ENCODE measurements at places on chromosomes 1 and 21. TPM values are rescaled to one million over a fixed set of nuclear protein-coding genes. Genes with fewer than 3 reads are reported as not detected.

KLF18 gene
- total RNA-seq = not detected

- DNase-seq = no peak
- H3K27me3 ChIP-seq = no peaks in the 10 kb centered on the region
- no peak overlapping the region for H3K4me3 ChIP-seq
- no peak overlapping the region for H3K27ac ChIP-seq
Measured at GRCh38 chr1:246398126-246398813, 108.8 kb downstream of the SMYD3 start.

PPIAL4G gene
- total RNA-seq = not detected

AMY1C gene
- not detected for total RNA-seq

NCMAP gene
- not detected for total RNA-seq

DNA sequence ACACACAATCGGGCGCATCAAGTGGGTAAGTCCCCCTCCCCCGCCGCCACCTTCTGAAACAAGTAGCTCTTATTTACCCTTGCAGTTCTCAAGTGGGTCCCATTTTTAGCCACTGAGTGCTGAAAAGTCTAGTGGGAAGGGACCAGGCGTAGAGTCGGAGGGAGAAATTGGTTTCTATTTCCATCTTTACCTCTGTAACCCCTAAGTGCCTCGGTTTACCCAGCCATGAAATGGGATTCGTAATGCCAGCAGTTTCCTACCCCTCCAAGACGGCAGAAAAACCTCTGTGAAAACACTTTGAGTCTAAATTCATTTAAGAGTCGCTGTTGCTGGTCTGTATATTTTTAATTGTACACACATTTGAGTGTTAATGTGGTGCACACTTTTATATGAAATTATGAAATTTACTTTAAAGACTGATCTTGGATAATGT, 928 bp downstream of the TLCD4 start:
- H3K4me1 ChIP-seq = peaks cover 5% of the 10 kb centered on the region
- H3K27me3 ChIP-seq = peaks cover 45% of the 10 kb centered on the region
- DNase-seq = no peak
- H3K27ac ChIP-seq = no peak overlapping the region

DNA sequence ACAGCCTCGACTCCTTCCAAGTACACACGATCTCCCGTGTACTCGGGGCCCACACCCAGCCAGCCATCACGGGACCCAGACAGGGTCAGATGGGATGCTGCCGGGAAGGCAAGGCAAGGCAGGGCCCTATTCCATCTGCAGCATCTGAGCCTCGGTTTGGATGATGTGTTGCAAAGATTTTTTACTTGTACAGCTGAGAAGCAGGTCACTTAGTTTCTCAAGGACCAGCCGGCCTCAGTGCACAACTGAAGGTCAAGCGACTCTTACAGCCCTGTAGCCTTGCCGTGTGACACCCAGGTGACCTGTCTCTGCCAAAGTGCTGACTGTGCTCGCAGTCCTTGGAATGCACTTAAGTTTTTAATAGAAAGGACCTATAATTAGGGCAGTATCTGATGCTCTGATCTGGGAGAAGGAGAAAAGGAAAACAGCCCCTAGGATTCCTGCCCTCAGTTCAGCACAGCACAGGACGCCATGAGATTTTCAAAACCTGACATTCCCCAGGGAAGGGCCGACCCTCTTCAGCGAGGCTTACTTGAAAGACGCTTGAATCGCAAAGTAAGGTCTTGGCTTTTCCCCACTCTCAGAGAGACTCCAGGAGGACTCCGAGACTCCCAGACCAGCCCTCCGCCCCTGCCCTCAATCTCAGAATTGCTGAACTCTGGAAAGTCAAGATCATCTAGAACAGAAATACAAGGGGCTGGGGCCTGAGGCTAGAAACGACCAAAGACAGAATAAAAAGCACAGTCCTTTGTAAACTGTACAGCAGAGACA, 1.3 kb downstream of the GPR157 start:
- no peak for DNase-seq
- H3K27me3 ChIP-seq = peaks cover 12% of the 10 kb centered on the region
- H3K27ac ChIP-seq = peak overlapping the region; percentile 52
- H3K36me3 ChIP-seq = no peaks in the 10 kb centered on the region
- H3K4me3 ChIP-seq = peak overlapping the region; percentile 83
- H3K4me1 ChIP-seq = peaks cover 29% of the 10 kb centered on the region

DNA sequence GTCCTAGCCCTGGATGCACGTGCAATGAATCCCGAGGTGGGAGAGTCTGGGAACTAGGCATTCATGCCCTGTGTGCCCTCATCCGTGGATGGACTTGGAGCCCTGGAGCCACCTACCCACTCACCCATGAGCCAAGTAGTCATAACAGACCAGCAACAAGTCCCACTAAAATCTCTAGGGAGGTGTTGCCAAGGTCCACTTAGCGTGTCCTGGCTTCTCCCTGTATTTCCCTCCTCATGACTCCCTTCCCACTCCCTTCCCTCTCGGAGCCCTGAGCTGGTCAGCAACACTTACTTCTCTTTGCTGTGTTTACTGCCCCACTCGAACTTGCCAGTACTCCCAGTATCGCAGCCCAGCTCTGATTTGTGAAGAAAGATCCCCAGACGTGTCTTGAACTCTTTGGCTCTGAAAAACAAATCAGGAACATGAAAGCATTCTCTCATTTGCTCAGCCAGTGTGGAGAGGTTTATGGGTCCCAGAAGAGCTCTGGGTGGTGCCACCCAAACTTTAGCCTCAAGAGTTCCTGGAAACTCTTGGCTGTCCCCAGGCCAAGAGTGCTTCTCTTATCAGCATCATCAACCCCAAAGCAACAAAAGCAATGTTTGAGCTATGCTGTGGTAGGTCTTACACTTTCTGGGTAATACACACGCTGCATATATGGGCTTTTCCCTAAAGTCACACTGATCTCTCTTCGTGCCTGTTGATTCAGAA, 1.1 kb downstream of the RGS16 start:
- DNase-seq = peak; percentile 40
- peaks cover 39% of the 10 kb centered on the region for H3K4me1 ChIP-seq
- peaks cover 8% of the 10 kb centered on the region for H3K36me3 ChIP-seq
- no peak overlapping the region for H3K27ac ChIP-seq
- H3K4me3 ChIP-seq = no peak overlapping the region
- peaks cover 1% of the 10 kb centered on the region for H3K27me3 ChIP-seq

MX2 gene
- total RNA-seq = 8.2 TPM

DNA sequence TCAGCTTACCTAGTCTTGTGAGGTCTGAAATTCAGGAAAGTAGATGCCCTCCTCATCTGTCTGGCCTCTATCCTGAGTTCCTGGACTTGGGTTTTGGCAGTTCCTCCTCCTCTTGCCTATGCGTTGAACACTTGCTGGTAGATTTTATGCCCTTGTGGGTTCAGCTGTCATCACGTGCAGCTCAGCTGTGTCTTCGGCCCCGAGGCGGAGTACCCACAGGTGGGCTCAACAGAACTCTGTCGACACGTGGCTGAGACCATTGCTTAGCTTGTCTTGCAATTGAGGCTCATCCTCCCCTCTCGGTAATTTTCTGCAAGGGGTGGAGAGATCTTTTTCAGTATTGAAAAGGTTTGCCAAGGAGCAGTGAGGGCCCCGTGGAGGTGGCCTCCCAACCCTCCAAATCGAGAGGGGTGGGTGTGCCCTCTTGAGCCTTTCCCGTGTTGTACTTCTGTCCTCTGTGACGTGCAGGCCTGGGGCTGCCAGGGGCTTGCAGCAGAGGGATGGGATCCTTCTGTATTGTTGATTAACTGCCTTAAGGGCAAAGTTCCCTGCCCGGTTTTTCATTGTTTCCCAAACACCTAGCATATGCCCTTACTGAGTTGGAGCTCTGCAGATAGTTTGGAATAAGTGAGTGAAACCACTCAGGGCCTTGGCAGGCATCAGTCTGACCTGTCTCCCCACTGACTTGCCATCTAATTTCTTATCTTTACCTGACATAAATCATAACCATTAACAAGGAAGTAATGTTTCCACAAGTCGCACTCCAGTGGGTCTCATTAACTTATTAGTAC, 2.9 kb downstream of the CENPS start:
- H3K4me3 ChIP-seq = peak overlapping the region; percentile 24
- H3K4me1 ChIP-seq = peaks cover 20% of the 10 kb centered on the region
- no peak for DNase-seq
- H3K27ac ChIP-seq = no peak overlapping the region
- H3K36me3 ChIP-seq = no peaks in the 10 kb centered on the region
- no peaks in the 10 kb centered on the region for H3K27me3 ChIP-seq

DNA sequence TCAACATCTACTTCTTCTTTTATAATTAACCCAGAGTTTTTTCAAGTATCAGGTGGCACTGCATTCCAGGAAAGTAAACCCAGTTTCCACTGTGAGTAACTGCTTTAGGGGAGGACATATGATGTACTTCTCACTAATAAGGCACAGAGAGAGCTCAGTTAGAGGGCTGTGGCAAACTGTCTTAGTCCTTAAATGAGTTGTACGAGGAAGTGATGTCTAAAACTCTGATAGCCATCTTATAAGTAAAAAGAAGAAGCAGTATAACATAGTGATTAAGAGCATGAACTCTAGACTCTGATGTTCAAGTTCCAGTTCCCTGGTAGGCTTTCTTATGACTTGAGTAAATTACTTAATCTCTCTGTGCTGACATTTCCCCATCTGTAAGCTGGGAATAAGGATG, 58.7 kb upstream of the PTGS2 start:
- H3K27ac ChIP-seq = peak overlapping the region; percentile 61
- peak overlapping the region; percentile 23 for H3K4me3 ChIP-seq
- DNase-seq = peak; percentile 6
- H3K36me3 ChIP-seq = no peaks in the 10 kb centered on the region

DNA sequence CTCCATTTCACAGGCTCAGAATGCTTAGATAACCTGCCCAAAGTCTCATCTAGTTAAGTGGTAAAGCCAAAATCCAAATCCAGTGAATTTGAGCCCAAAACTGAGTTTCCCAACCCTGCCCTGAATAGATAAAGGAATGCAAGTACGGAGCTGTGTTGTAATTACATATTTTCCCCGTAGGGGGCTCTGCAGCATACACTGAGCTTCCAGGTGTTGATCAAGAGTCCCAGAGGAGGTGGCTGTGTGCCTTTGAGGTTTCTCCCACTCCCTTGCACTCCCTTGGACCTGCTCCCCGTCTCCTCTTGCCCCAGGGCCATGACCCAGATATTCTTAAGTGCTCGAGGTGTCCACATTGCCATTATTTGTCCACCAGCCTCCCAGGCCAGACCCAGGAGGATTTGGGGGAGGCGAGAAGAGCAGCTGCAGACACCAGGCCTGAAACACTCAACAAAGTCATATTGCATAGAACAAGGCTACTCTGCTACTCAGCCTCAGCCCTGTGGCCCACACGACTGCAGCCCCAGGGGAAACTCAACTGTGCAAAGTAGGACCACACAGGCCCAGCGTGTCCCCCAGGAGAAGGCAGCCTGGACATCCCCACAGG, 18.4 kb upstream of the LY9 start:
- no peak overlapping the region for H3K4me3 ChIP-seq
- H3K27me3 ChIP-seq = no peaks in the 10 kb centered on the region
- peak overlapping the region; percentile 48 for H3K27ac ChIP-seq
- no peaks in the 10 kb centered on the region for H3K36me3 ChIP-seq

GRCh38 chr1:119870917-119871596, 25.3 kb downstream of the ADAM30 start:
- peaks cover 15% of the 10 kb centered on the region for H3K4me1 ChIP-seq
- H3K4me3 ChIP-seq = no peak overlapping the region
- DNase-seq = peak; percentile 46
- peaks cover 23% of the 10 kb centered on the region for H3K27me3 ChIP-seq
- H3K36me3 ChIP-seq = no peaks in the 10 kb centered on the region

AK4 gene
- 108 TPM for total RNA-seq

GRCh38 chr1:214603819-214604252, 841 bp downstream of the CENPF start:
- H3K27me3 ChIP-seq = no peaks in the 10 kb centered on the region
- no peak for DNase-seq
- H3K27ac ChIP-seq = peak overlapping the region; percentile 94
- H3K4me1 ChIP-seq = peaks cover 17% of the 10 kb centered on the region
- H3K36me3 ChIP-seq = peaks cover 3% of the 10 kb centered on the region

PLEKHA6 gene
- total RNA-seq = 0.21 TPM

DNA sequence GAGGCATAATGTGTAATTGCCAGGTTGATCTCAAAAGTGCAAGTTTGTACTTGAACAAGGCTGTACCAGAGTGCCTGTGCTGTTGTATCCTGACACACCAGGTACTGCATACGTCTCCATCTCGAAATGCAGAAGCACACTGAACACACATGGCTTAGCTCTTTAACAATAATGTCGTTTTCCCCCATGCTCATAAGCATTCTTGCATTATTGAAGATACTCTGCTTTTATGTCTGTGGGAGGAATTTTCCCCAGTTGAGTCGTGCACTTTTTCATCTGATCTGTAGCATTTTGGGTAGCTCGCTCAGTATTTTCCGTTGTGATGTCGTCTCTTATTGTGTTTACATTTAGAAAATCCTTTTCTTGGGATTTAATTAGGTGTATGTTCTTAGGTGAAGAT, 98.7 kb downstream of the PCBP3 start:
- H3K36me3 ChIP-seq = peaks cover 7% of the 10 kb centered on the region
- peaks cover 1% of the 10 kb centered on the region for H3K27me3 ChIP-seq
- no peak for DNase-seq

ANGPTL1 gene
- total RNA-seq = not detected
